Activated T-helper 17 cell treated with anti-CD3 and anti-CD28 coated beads, Interleukin-2, amount 50 U/mL, for 72 hours (primary cell): ENCODE measurements at places on chromosomes 4 and X. TPM values are rescaled to one million over a fixed set of nuclear protein-coding genes. Genes with fewer than 3 reads are reported as not detected.

Gene NDST3
- total RNA-seq, result not detected

Gene FHIP1A
- total RNA-seq, result not detected

Gene ANK2
- total RNA-seq, result 0.87 TPM

Gene TLL1
- not detected for total RNA-seq

Gene ARX
- total RNA-seq, result not detected

Gene TNMD
- total RNA-seq, result not detected

Gene JAKMIP1
- 13.1 TPM for total RNA-seq

Gene CD99
- total RNA-seq, result 157 TPM

Gene RRH
- total RNA-seq, result 0.78 TPM

Gene MXRA5
- not detected for total RNA-seq

Gene CLIC2
- 0.74 TPM for total RNA-seq

Gene FOXP3
- total RNA-seq, result 109 TPM

Gene ZXDA
- total RNA-seq, result 2.2 TPM

Gene RAB40A
- total RNA-seq, result 0.45 TPM

Gene AREG
- total RNA-seq, result 0.85 TPM

Gene XKRX
- total RNA-seq, result 0.34 TPM

Gene NAP1L2
- 4.4 TPM for total RNA-seq
